WTC11 (cell line): ENCODE measurements at places on chromosomes 16 and 17.
A peak's percentile ranks its signal among the peaks of the same experiment; 100 is the strongest.

DNA sequence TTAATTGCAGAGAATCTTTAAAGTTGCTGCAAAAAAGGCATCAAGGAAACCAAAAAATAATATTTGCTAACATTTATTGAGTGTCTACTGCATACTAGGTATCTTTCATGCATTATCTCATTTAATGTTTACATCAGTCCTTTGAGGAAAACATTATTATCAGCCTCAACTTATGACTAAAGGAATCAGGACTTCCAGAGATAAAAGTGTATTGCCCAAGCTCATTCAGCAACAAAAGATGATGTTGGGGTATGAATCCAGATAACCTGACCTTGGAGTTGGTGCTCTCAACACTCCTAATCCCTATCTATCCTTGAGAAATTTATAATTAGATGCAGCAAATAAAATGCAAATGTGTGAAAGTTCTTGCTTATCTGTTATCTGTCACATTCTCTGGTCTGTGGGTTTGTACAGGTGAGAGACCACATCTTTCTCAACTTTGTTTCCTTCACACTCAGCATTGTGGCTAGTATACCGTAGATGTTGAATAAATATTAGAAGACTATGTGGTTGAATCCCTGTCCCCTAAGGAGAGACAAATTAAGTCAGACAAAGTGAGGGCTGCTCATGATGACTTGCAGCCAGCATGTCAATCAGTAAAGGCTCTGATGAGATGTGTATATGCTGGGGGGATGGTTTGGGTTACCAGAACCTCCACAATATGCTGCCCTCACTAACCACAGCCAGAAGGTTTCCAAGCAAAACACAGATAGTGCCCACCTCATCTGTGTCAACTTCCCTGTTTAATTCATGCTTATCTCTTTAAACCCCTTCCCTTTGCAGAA, 82.6 kb downstream of the NOG start:
- no peak for DNase-seq

DNA sequence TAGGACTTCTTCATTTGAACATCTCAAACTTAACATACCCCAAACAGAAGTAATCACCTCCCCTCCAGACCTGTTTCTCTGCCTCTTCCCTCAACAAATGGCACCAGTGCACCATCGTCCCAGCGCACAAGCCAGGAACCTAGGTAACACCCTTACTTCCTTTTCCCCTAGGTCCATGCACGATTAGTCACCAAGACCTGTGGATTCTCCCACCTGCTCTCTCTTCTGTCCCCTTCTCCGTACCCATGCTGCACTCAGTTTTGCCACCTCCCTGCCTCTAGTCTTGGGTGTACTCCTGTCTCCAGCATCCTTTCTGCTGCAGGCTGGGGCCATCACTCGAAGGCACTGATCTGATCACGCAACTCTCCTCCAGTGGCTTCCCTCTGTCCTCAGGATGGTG, 3.2 kb downstream of the EMC8 start:
- DNase-seq, result no peak

GRCh38 chr16:16940351-16940750, 530.4 kb downstream of the XYLT1 start:
- peak; percentile 14 for DNase-seq

DNA sequence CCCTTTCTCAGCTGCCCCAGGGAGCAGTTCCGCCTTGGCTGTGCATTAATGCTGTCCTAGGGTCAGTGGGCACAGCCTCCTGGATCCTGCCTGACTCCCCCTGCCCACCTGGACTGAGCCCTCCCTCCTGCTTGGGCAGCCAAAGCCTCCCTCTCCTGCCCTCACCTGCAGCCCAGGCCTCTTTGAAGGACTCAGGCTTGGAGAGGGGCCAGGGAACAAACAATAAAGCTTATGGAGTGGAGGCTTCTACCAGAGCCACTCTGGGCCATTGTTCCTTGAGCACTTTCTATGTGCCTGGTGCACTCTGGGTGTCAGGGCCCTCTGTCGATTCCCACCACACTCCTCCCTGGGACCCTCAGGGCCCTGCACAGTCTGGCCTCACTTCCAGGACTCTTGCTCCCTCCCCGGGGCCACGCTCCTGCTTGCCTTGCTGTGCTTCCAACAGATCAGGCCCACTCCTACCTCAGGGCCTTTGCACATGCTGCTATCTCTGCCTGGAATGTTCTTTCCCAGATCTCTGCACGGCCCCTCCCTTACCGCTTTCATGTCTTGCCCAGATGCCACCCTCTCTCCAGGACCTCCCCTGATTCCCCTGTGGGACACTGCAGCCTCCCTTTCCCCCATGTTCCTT, 5.0 kb downstream of the KCNJ12 start:
- DNase-seq, result no peak

DNA sequence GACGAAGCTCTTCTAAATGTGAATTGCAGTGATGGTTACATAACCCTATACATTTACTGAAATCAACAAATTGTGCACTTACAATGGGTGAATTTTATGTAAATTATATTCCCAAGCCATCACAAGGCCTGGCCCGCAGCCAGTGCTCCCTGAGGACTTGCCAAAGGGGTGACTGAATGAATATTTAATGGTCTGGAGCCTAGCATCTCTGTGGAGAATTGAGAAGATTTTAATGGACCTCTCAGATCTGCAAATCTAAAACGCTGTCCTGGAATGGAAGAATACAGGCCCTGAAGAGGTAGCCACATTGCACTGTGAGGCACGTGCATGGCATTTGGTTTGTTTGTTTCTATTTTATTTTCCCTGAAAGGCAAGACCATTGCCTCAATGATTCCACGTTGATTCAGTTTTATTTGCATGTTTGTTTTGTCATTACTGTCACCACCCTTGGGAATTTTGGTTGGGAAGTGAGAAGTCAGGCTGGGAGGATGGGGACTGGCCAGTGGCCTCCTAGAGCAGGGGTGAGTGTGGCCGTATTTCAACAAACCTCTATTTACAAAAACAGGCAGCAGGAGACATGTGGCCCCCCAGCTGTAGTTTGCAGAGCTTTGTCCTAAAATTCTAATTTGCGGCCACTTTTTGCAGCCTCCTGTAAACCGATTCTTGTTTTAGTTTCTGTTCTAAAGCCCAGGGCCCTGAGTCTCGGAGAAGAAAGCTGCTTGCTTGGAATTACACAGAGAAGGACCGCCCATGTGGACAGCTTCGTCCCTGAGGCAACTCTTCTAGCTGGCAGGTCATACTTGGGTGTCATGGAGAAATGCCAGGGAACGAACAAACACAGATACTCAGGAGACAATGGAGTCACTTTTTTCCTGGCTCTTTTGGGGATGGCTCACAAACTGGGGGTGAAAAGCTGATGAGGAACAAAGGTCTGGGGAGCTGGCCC, 40.5 kb upstream of the GCSH start:
- no peak for DNase-seq

DNA sequence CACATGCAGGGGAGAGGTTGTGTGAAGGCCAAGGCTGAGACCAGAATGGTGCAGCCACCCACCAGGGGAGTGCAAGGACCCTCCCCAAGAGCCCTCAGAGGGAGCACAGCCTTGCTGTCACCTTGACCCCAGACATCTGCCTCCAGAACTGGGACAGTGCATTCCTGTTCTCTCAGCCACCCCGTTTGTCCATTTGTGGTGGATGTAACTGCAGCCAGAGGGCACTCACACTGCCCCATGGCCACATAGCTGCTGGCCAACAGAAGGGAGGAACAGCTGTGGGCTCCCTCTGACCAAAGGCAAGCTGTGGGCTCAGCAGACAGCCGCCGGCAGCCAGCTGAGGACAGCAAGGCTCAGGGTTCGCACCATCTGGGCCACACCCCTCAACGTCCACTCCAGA, 49.8 kb upstream of the KLHDC4 start:
- DNase-seq, result no peak

- DNase-seq, result peak; percentile 9
Observed at GRCh38 chr17:202501-202951, 21.1 kb upstream of the DOC2B start.

DNA sequence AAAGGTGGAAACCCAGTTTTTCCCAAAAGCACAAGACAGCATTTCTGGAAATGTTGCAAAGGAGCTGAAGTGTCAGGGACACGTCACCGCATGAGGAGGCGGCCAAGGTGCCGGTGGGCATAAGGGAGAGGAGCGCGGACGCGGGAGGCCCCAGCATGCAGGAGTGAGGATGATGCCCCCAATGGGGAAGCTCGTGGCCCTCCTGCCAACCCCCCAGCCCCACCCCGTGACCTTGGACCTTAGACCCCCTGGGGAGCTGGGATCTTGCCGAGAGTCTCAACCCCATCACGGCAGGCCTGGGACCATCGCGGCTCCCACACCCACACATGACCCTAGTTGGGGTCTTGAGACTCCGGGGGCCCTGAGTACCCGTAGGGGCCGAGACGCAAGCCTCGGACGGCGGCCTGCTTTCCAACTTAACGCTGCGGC, 119.4 kb upstream of the METRNL start:
- no peak for DNase-seq
